ENCODE measurements at places on chromosomes 1 and 21.
A peak's percentile ranks its signal among the peaks of the same experiment; 100 is the strongest.

DNA sequence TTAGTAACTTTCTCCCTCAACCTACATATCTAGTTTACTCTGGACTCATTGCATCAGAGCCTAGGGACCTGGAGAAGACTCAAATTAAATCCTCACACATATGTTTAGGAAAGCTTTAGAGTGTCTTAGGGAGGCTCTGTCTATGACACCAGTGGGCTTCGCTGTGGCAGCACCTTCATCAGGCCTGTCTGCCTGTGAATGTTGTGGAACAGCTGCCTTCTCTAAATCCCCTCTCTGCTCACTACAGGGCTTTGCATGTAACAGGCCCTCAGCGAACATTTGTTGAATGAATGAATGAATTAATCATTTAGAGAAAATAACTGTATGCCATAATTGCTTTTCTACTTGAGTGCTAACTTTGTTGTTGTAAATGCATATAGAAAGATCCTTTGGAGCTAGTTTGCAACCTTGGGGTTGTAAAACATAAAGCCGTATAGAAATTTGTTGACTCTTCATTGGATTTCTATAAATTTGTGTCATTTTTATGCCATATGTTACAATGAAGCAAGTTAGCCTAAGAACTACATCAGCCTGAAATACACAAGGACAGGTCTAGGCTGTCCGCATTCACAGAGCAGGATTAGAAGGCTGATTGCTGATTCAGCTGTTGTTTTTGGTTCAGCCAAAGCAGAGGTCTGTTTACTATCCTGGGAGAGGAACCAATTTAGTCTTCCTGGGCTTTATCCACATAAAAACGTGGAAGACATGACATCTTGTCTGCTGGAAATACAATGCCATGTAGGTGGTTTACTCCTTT lies 238.0 kb downstream of the ASTN1 start:
- no peak for DNase-seq

DNA sequence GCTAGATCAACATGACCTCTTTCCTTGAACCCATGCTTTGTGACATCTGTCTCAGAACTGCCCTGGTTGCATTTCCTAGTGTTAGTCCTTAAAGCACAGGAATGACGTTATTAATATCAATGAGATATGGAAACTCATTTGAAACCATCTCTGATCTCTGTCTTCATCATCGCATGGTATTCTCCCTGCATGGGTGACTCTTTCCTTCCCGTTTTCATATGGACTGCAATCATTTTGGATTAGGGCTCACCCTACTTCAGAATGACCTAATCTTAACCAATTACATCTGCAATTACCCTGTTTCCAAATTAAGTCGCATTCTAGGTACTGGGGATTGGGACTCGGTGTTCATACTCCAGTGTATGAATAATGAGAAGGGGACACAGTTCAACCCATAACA lies 41.7 kb upstream of the DISC1 start:
- DNase-seq, result no peak

GRCh38 chr1:26723013-26723991 lies 27.5 kb downstream of the ARID1A start:
- DNase-seq, result peak; percentile 63

DNA sequence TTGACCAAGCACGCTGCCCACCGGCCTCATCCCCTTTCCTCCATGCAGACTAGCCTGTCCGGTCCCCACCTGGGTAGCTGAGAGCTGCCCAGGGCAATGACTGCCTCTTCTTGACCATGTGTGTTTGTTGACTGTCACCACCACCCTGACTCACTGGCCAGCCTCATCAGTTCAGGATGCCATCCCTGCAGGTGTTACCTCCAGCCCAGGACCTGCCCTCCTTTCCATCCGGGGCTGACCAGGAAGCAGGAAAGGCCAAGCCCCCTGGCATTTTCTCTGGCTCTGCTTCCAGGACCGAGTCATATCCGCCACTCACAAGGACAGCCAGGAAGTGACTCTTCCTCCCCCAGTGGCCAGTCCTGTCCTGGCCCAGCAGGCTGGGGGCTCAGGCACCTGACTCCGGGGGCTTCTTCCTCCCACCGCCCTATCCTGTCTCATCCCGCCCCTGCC lies 17.1 kb downstream of the EPHA2 start:
- no peak for DNase-seq

- no peak for DNase-seq
Measured at GRCh38 chr1:101293461-101294051, 56.7 kb downstream of the S1PR1 start.

DNA sequence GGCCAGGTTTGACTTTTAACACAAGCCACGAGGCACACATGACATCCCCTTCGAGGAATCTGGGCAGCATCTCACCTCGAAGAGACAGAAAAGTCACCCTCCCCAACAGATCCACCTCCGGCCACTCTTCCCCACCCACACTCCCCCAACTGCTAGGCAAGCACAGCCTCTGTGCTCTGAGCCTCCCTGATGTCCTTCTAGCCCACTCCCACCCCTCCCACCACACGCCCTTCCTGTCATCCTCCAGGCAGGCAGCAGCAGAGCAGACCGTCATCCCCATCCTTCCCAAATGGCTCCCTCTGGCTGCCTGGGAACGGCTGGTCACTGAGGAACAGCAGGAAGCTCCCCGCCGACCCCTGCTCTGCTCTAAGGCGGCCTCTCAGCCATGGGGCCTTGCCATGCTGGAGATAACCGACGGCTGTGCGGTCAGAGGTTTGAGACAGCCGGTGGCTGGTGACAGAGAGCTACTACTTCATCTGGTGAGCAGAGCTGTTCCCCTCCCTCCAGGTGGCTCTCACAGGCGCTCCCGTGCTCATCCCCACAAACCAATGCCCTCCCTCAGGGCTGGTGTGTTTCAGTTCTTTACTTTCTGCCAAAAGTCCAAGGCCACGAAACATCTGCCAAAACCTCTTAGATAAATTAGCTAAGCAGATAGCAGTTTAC lies 25.6 kb downstream of the NPHP4 start:
- no peak for DNase-seq

DNA sequence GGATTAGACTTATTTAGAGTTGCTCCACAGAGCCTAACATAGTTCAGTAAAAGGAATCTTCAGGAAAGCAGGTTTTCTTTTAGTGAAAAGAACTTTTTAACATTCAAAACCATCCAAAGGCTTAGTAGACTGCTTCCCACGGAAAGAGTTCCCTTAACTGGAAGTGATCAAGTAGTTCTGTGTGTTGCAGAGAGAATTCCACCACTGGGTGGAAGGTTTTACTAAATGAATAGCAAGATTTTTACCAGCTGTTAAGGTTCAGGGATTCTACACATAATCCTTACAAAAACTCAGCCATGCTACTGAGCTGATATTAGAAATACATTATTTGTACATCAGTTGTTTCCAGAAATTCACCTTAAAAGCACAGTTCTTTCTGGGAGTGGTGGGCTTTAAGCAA lies 119.7 kb downstream of the GDAP2 start:
- DNase-seq, result no peak

DNA sequence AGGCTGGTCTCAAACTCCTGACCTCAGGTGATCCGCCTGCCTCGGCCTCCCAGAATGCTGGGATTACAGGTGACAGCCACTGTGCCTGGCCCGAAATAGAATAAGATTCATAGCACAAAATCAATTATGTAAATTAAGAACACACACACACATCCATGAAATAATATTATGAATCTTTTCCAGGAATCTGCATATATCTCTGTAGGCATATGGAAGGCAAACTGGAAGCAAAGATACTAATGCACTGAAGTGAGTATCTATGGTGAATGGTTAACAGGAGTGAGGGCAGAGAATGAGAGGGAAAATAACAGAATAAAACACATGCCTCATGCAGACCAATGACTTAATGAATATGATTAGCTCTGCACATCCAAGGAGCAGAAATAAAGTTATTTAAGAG lies 61.6 kb upstream of the ATP2B4 start:
- DNase-seq, result no peak

DNA sequence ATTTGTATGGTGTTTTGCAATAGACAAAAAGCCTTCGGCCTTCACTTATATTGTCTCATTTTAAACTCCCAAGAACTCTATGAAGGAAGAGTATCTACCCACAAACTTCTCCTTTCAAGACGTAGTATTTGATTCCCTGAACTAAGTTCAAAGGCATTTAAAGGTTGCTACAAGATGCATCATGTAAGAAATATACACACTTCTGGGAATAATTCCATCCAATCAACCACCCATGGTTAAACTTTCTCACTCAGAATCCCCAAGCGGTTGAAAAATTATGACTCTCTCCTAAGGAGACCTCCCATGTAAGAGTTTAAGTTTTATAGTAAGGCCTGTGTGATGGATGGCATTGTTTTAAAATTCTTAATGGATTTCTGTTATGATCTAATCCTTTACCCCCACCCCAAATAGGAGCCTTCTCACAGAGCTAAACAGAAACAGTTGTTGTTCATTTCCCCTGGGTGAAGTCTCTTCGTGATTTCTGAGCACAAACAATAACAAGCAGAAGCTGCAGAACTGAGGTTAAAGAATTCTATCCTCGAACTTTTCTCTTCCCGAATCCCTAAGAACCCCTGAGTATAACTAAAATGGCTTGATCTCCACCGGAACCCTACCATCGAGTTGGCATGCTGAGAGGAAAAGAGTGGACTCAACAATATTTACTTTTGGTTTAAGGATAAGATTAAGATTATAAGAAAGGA lies 185.0 kb downstream of the TGFBR3 start:
- no peak for DNase-seq

- no peak for DNase-seq
Measured at GRCh38 chr1:153441238-153441755, 19.2 kb downstream of the S100A7 start.

- DNase-seq, result peak; percentile 22
Measured at GRCh38 chr1:20486457-20487235, 636 bp upstream of the CAMK2N1 start.

- no peak for DNase-seq
Measured at GRCh38 chr1:222334026-222334680, 213.8 kb downstream of the HHIPL2 start.

- no peak for DNase-seq
Measured at GRCh38 chr1:58824753-58825389, 41.0 kb upstream of the JUN start.

DNA sequence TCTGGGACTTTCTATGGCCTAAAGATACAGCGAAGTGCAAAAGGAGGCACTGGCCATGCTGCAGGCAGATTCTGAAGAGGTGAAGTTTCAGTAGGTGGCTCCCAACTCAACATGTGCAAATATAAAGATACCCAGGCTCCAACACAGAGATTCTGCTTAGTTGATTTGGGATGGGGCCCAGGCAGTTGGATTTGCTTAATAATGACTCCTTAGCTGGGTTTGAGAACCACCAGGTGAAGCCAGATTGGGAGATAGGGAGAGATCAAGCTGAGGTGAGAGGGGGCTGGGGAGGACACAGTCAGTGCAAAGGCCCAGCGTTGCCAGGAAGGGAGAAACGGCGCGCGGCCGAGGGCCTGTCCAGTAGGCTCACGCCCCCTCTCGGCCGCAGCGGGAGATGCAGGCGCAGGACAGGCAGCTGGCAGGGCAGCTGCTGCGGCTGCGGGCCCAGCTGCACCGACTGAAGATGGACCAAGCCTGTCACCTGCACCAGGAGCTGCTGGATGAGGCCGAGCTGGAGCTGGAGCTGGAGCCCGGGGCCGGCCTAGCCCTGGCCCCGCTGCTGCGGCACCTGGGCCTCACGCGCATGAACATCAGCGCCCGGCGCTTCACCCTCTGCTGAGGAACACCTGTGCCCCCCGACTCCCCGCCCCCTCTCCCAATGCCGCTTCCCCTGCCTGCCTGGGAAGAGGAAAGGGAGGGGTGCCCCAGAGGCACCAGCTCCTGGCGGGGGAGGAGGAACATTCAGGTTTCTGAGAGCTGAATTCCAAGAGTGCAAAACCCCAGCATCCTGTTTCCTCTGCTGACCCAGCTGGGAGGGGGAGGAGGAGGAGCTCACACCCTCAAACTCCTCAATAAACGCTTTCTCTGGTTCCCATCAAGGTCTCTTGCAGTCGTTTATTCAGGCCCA lies 1.2 kb downstream of the FAM167B start:
- peak; percentile 28 for DNase-seq

DNA sequence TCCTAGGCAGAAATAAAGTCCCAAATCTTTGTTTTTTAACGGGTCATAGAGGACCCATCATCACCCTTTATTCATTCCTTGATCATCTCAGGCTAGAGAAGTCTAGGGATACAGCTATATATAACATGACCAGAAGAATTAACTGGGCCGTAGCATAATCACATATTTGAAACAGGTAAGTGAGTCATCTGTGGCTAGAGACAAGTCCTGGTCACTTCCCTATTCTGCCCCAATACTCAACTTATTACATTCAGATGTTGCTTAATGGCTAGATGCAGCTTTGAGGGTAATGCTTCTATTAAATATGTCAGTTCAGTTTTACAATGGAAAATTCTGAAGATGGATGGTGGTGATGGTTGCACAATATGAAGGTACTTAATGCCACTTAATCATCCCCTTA lies 47.0 kb downstream of the EXO1 start:
- no peak for DNase-seq

GRCh38 chr1:27592232-27592930 lies 11.6 kb downstream of the AHDC1 start:
- DNase-seq, result no peak

DNA sequence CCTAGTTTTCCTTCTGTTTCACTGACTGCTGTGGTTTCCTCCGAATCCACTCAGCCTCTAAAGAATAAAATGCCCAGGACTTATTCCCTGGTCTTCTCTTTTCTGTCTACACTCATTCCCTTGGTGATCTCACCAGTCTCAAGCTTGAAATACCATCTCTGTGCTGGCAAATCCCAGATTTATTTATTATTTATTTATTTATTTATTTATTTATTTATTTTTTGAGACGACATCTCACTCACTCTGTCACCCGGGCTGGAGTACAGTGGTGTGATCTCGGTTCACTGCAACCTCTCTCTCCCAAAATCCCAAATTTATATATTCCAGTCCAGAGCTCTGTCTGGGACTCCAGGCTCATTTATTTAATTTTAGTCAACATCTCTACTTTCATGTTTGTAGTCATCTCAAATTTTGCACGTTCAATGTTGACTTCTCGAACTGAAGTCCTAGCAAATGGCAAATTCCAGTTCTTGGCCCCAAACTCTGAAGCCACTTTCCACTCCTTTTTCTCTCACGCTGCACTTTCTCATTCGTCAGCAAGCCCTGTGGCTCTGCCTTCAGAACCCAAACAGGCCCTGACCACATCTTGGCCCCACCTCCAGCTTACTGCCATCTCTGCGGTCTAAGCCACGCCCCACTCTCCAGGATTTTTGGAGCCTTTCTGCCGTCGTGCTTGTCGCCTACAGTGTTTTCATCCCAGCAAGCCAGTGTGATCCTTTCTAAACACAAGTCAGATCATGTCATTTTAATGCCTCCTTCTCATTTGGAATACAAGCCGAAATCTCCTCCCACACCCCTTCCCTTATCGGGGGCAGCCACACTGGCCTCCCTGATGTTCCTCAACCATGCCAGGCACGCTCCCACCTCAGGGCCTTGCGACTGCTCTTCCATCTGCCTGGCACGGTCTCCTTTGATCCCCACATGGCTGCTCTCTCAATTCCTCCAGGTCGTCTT lies 14.2 kb upstream of the TENT5B start:
- DNase-seq, result no peak

- DNase-seq, result no peak
Measured at GRCh38 chr1:28074892-28075511, 13.4 kb downstream of the EYA3 start.

GRCh38 chr1:91803847-91804545 lies 82.0 kb downstream of the TGFBR3 start:
- no peak for DNase-seq

Measured in gastrocnemius medialis (tissue), 4 donors.